Kidney (tissue), 22 donors: ENCODE measurements at places on chromosomes 4 and X. TPM values are rescaled to one million over a fixed set of nuclear protein-coding genes. Genes with fewer than 3 reads are reported as not detected.
A peak's percentile ranks its signal among the peaks of the same experiment; 100 is the strongest.

DNA sequence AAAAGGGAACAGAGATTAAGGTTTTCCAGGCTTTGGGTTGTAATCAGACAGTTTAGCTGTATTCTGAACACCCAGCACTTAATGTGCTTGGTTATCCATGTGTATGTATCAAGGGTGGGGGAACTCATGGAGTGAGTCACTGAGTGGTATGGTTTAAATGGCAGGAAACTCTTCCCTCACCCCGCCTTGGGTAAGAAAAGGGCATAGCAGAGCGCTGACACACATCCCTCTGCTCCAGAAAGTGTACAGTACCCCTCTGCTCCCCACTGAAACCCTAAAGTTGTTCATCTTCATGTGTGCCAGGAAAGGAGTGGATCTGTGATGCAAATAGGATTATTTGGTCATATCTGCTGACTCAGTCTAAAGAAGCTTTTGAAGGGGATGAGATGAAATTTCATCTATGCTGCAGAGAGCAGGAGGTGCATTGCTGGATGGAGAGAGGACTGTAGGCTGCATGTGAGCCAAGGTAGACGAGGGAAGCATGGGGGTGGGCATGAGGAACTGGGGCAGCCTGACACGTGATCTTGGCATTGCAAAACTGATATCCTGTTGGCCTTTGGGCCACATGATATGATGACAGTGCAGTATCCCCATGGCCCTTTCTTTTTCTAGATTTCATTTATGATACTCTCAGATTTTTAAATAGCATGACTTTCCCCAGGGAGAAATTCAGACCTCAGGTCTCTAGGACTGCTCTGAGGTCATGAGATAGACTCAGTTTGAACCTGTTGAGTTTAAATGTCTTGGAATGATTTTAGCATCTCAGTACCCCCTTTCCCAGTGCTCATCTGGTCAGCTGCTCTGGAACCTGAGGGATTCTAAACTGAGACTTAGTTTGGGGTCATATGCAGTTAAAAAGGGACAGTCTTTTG is 84.8 kb downstream of the TMEM164 start:
- DNase-seq = no peak

DNA sequence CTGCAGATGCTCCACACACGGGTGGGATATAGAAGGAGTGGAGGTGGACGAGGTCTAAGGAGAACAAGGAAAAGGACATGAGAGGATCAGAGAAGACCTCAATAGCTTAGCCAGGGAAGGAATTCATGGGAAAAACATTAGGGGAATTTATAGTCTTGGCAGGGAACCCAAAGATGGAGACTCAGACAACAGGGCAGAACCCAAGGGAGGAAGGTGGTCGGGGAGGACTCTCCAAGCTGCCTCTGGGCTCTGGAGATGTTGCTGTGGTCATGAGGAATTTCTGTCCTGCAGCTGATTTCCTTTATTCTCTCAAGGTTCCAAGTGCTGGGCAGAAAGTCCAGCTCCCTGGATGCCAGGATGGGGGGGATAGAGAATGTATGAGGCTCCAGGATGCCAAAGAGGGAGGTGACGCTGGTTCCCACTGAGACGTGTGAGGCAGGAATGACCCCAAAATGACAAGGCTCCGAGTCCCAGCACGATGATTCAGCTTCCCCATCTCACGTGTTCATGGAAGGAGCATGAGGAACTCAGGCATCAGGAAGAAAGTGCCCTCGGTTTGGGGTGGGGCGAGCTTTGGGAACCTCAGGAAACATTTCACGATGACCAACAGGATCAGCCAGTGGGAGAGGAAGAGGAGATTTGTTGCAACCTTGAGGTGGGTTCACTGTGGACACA is 57.0 kb upstream of the PPP2R3B start:
- DNase-seq = no peak

- DNase-seq = no peak
Measured at GRCh38 chrX:39507034-39507433, 590.7 kb downstream of the BCOR start.

- DNase-seq = no peak
Measured at GRCh38 chrX:115054876-115055275, 37.5 kb upstream of the IL13RA2 start.

DNA sequence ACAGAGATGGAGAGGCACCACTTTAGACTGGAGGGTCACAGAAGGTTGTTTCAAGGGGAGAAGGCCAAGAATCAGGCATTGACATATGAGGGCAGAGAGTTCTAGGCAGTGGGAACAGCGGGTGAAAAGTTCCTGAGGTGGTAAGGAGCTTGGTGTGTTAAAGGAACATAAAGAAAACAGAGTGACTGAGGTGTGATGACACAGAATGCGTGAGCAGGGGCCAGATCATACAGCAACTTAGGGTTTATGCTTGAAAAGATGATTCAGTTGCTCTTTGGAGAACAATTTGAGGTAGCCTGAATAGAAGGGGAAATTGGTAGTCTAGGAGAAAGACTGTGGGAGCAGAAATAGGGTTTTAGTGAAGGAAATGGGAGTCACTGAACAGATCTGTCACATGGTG is 179.2 kb downstream of the AMELX start:
- DNase-seq = no peak

GRCh38 chr4:54745031-54745770 is 87.4 kb downstream of the KIT start:
- no peak for DNase-seq

- DNase-seq = no peak
Measured at GRCh38 chr4:176981551-176981950, 188.8 kb upstream of the VEGFC start.

DNA sequence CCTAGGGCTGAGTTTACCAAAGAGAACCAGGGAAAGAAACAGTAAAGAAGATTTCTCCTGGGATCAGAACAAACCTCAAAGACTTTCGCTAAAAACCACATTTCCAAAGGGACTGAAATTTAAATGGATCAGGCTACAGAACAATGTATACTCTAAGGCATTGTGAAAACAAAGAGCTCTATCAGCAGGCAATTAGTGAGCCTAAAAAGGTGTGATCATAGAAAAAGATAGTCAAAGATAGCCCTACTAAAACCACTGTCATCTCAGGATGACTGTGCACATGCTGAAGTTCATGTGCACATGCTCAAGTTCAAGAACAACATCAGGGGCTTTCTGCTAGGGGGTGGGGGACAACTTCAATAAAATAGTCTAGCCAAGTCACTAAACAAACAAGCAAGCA is 12.9 kb upstream of the SMIM10L2A start:
- no peak for DNase-seq

DNA sequence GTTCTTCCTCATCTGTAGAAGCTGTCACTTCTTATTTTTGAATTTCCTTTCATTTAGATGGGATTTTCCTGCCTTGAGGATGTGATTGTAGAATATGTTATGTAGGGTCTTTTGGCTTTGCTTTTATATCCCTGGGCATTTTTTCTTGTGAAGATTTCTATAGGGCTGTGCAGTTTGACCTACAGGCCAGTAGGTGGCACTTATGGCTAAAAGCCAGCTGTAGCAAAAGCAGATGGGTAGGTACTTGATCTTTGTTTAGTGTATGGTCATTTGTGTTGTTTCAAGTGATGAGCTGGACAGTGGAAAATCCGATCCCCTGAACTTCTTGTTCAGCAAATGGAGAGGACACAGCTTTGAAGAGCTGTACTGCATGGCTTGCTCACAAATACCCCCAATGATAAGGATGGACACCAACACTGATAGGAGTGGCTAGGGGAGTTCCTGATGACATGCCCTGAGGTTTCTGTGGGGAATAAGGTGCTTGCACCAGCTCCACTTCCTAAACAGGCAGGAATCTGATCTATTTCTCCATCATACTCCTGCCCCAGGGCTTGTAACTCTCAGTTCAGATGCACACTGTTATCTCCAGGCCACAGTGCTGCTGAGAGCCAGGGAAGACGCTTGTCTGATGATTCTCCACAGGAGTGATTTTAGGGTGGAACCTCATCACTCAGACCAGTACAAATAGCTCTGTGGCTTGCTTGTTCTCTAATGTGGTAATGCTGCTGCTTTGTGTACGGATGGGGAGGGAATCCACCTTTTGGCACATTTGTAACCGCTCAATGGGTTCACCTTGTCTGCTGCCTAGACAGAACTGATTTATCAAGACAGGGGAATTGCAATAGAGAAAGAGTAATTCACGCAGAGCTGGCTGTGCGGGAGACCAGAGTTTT is 417.1 kb upstream of the MAGEB16 start:
- DNase-seq = no peak

DNA sequence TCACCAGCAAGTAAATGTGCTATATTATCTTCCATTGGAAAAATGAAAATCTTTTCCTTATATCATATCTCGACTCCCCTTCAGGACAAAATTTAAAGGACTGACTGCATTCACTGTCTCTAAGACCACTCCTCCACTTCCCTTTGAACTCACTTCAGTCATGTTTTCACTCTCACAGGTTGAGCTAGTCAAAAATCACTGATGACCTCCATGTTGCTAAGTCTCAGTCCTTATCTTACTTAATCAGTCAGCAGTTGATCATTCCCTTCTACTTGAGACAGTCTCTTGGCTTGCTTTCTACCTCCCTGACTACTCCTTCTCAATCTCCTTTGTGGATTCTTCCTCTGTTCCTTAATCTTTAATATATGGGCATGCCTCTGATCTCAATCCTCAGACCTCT is 117.0 kb upstream of the LSM6 start:
- DNase-seq = no peak

DNA sequence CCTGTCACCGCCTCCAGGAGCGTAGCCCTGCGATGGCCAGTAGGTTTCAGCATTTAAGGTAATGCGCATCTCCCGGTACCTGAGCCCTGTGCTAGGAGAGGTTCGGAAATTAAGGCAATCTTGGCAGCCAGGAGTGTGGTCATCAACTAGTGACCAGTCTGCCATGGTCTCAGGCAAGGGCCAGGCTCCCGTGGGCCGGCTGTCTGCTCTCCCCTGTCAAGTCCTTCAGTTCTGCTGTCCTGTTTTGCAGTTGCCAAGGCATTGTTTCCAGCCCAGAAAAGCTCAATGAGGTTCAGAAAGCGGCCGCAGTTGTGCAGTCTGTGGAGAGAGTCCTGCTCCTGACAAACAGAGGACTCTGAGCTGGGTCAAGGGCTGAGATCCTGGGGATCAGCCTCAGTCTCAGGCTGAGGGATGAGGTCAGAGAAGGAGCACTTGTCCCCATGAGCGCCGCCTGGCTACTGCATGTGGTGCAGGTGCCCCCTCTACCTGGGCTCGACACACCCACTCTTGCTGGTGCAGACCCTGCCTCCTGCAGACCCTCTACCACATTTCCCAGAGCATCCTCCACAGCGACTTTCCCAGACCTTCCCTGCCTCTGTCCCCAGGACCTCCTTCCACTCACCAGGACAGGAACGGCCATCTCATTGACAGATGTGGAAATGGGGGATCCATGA is 53.4 kb upstream of the PSAPL1 start:
- no peak for DNase-seq

- DNase-seq = no peak
Measured at GRCh38 chrX:39836802-39837420, 260.8 kb downstream of the BCOR start.

DNA sequence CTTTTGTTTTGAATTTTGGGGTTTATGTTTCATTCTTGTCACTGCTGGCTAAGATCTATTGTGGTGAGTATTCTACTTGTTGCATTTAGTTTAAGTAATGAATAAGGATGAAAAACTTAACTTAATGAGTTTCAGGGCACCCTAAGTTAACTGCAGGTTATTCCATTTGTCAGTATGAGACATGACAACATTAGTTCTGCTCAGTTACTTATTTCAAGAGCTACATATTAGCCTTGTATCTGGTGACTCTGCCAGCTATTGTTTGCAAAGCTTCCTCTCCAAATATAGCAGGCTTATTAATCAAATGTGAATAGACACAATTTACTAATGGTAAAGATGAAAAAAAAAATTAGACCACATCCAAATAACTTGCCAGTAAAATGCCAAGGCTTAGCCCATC is 567.1 kb downstream of the IL15 start:
- peak; percentile 26 for DNase-seq

GRCh38 chr4:73803213-73803612 is 33.3 kb upstream of the CXCL6 start:
- DNase-seq = no peak

GRCh38 chr4:16160457-16160856 is 65.8 kb downstream of the TAPT1 start:
- no peak for DNase-seq

DNA sequence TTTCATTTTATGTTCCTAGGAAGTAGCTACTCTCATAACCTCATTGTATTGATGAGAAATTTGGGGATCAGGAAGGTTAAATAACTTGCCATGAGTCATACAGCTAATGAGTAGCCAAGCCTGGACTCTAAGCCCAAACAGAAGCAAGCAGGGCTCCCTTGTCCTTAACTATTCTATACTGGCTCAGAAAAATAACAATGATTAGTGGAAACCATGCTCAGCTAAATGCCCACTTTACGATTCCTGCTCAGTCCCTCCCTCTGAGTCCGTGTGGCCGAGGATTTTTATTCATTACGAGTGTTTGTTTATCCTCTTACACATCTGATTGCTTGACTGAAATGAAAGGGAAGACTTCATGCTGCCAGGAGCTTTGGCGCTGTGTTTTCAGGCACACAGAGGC is 100.9 kb downstream of the SLC34A2 start:
- DNase-seq = no peak

GRCh38 chr4:5952975-5953951 is 60.4 kb upstream of the CRMP1 start:
- no peak for DNase-seq

DNA sequence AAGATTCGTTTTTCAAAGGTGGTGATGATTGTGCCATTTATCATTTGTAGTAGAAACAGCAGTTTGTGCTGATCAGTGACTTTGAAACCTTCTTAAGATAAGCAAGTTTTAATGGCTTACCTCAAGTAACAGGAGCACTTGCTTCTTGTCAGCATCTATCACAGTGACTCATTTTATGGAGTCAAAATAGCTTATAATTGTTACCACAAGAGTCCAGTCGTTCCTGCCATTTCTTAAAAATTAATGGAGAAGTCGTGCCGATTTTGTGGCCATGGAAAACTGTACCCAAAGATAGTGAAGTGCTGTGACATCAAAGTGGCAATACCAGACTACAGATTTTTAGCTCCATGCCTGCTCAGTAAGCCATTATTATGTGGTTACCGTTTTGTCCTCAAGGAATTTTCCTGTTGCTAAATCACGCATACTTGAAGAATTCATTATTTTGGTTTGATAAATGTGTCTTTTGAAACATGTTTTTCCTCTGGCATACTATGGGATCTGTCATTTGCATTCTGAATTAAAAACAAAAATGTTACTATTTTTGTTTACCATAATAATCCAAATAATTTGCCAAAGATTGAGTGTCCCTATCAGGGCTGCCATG is 129.9 kb downstream of the CBR4 start:
- no peak for DNase-seq

Gene SLC6A14
- total RNA-seq = not detected

Gene RP2
- 10.0 TPM for total RNA-seq

Gene ADGRL3
- 8.9 TPM for total RNA-seq

Gene USP17L28
- total RNA-seq = not detected

Gene ANKRD37
- 13.0 TPM for total RNA-seq

Gene PRKG2
- 1.4 TPM for total RNA-seq

Gene PABPC1L2A
- total RNA-seq = not detected

Gene CLDN2
- total RNA-seq = 140 TPM

Gene TBX22
- not detected for total RNA-seq
